Stimulated activated naive CD8-positive, alpha-beta T cell treated with anti-CD3 and anti-CD28 coated beads, Interleukin-15, Interleukin-2, amounts not matched to agents 100 U/mL and 50 U/mL, for 24 hours (primary cell): ENCODE measurements at places on chromosomes 5 and 9.
A peak's percentile ranks its signal among the peaks of the same experiment; 100 is the strongest.

DNA sequence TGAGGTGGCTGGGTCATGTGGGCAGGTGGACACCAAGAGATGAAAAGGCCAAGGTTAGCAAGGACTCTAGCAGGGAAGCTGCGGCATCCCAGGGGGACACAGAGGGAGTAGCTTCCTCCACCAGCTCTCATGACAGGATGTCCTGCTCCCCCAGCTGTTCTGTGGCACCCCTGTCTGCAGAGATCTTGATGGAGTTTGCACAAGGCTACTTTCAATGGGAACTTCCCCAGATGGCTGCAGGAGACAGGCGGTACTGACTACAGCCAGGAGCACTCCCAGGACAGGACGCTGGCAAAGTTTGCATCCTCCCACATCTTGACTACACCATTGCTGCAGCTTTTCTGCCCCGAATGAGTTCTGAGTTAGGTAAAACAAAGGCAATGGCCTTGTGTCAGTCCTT, 312.8 kb downstream of the TLE4 start:
- DNase-seq: no peak

- no peak for DNase-seq
Observed at GRCh38 chr5:58735637-58736036, 152.8 kb downstream of the RAB3C start.

DNA sequence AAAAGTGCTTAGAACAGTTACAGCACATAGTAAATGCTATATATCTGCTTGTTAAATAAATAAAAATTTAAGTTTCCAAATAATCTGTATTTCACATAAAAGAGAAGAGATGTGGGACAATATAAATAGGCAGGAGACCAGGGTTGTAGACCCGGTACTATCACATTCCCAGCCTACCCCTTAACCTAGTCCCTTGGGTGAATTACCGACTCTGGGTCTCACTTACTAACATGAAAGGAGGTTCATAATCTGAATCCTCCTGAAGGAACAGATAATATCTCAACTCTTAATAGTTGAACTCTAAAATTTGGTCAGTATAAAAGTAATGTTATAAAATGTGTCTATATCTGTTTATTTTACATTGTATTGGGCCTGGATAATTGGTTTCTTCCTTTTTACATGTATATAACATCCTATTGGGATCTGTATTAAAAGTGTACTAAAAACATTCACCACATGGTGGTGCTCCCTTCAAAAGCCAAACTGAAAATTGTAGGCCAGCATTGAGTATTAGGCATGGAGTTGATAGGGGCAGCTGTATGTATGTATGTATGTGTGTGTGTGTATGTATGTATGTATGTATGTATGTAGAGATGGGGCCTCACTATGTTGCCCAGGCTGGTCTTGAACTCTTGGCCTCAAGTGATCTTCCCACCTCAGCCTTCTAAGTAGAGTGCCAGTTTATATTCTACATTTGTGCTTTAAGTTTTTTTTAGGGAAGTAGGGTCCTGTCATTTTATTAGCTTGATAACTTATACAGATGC, 64.2 kb upstream of the ABL1 start:
- DNase-seq: no peak

DNA sequence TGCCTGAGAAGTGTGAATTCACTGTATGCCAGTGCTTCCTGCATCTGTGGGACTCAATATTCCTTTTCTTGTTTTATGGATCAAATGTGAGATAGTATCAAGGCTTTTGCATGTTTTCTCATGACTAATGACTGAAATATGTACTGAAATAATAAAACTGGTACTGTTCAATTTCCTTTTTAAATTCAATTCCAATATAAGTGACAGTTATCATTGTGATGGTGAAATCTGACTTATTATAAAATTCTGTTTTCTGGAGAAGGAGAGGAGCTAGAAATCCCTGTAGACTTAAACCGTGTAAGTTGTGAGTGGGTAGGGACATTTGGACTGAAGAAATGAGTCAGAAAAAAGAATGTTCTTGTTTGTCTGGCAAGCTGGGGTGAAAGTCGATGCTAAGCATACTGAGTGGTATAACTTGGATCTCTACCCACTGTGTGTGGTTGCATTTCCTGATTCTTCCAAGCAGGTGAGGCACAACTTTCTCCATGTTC, 245.2 kb downstream of the EFNA5 start:
- DNase-seq: no peak

- DNase-seq: no peak
Observed at GRCh38 chr5:71957292-71957898, 149.9 kb upstream of the MAP1B start.

GRCh38 chr5:157528036-157528632, 47.4 kb downstream of the ADAM19 start:
- no peak for DNase-seq

GRCh38 chr9:129282272-129282671, 104.2 kb upstream of the IER5L start:
- no peak for DNase-seq

- no peak for DNase-seq
Observed at GRCh38 chr5:38615981-38616451, 59.6 kb upstream of the LIFR start.

DNA sequence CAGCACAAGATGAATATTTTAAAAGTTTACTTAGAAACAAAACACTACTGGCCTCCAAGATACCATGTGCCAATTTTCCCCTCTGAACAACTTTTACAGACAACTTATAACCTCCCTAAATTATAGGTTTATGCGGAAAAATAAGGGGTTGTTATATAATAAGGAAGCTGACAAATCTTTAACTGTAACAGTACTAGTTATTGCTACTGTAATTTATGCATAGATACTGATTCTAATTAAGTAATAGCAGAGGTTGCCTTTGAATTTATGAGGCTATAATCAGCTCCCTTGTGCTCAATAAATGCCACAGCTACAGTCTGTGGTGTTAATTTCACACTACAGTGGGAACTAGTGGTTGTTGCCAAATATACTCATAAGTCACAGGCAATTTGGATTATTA, 291.3 kb upstream of the PCSK5 start:
- DNase-seq: no peak

DNA sequence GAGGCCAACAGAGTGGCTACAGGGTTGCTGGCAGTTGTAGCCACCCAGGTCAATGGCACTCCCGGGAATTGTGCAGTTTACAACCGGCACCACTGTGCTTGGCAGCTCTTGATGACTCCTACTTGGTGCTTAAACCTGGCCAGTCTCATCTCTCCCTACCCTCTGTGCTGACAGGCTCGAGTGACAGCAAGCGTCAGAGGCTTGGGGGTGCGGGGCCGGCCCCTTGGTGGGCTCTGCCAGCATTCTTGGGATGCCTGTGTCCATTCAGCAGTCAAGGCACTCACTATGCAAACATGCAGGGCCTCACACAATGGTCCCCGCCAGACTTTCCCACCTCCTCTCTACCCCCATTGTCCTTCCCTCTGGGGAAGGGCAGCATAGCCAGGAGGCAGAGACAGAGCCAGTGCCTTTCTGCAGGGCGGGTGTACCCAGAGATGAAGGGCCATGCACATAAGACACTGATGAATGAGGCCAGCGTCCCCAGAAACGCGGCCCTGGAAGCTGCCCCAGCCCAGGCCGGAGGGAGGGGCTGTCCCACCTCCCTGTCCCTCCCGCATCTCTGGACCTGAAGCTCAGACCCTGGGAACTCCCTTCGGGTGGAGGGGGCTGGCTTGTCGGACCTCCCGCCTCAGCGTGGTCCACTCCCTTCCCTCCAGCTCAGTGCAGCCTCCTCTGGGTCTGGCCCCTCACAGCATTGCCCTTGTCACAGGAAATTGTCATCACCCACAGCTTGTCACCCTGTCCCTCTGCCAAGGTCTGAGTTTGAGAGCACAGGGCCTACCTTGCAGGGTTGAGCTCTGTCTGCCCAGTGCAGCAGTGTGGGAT, 26.4 kb upstream of the NOTCH1 start:
- no peak for DNase-seq

GRCh38 chr5:149526845-149527590, 24.2 kb downstream of the CSNK1A1 start:
- no peak for DNase-seq

DNA sequence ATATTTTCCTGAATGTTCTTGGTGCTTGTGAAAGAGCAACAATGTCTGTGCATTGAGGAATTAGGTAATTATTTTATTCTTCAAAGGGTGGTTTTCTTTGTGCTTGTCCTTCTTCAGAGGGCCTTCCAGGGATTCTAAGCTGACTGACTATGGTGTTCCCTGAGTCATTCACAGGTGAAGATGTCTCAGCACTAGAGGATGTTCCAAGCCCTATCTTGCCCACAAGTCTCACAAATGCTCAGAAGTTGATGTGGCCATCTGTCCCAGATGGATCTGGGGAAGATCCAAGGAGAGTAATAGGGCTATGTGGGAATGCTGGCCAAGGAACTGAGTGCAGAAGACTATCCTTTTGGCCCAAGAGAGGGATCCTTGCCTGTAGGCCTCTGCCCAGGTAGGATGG, 120.9 kb downstream of the ADAMTSL1 start:
- DNase-seq: no peak

GRCh38 chr5:10355071-10355889, 1.8 kb downstream of the MARCHF6 start:
- DNase-seq: no peak

DNA sequence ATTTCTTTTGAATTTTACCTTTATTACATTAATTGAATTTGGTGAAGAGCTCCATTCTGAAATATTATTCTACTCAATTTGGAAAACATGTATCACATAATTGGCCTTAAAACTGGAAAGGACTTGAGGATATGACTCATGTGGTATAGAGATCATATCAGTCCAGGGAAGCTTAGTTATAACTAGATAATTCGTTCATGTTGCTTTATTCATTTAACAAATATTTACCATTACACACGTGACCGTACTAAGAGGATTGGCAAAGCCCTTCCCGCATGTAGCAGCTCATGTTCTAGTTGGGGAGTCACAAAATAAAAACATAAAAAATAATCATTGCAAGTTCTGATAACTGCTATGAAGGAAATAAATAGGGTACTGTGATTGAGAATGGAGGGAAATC, 1816.5 kb downstream of the MAT2B start:
- DNase-seq: no peak

- no peak for DNase-seq
Observed at GRCh38 chr5:139431706-139432105, 7.6 kb downstream of the DNAJC18 start.

DNA sequence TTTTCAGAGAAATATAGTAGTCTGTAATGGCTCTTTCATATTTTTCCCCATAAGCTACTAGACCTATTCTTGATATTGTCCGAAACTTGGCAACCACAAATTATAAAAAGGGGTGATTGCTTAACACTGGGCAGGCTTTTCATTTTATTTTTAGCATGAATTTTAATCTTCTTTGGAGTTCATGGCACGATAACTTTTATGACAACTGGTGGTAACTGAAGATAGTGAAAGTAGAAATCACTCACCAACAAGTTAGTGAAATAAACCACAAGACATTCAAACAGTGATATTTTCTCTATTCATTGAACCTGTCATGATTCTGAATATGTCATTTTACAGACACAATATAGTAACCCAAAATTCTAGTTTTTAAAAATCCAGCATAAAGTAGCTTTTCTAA, 213.9 kb downstream of the PRDM9 start:
- DNase-seq: no peak

GRCh38 chr9:117080765-117081390, 334.0 kb downstream of the ASTN2 start:
- DNase-seq: no peak

- no peak for DNase-seq
Observed at GRCh38 chr5:150175536-150175935, 9.0 kb downstream of the CDX1 start.

GRCh38 chr5:41526699-41527098, 16.3 kb upstream of the PLCXD3 start:
- DNase-seq: no peak

DNA sequence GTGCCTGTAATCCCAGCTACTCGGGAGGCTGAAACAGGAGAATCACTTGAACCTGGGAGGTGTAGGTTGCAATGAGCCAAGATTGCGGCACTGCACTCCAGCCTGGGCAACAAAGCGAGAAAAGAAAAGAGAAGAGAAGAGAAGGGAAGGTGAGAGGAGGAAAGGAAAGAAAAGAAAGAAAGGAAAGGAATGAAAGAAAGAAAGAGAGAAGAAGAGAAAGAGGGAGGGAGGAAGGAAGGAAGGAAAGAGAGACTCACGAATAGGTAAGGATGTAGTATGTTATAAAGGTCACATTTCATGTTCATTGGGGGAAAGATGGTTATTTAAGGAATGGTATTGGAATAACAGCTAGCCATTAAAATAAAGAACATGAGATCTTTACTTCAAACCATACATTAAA, 10.4 kb upstream of the ANP32B start:
- DNase-seq: no peak

GRCh38 chr9:119802621-119803020, 433.4 kb upstream of the BRINP1 start:
- DNase-seq: no peak

DNA sequence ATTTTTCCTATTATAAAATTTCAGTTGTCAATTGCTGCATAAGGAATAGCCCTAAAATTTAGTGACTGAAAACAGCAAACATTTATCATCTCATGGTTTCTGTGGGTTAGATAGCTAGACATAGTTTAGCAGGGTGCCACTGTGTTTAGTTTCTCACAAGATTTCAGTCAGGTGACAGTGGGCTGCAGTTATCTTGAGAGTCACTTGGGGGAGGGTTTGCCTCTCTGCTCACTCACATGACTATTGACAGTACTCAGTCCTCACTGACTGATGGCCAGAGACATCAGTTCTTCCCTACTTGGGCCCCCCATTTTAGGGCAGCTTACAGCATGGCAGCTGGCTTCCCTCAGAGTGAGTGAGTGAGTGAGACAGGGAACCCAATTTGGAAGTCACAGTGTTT, 42.0 kb downstream of the PBX3 start:
- DNase-seq: no peak

- DNase-seq: no peak
Observed at GRCh38 chr5:106877881-106878280, 792.9 kb downstream of the EFNA5 start.

DNA sequence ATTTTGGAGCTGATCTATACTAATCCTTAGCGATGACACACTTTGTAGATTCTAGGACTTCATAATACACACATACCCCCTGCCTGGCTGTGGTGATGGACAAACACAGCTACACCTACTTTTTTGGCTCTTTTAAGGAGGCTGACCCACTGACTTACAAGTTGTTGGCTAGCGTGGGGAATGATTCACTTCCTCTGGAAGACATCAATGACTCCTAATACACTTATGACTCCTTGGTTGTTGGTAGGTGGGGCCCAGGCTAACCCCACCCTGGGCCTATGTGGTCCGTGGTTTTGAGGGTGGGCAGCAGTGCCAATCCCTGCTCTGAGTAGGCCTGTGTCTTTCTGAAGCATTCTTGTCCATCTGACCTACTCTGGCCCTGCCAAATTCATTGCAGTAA, 144.4 kb downstream of the SLC12A2 start:
- no peak for DNase-seq

DNA sequence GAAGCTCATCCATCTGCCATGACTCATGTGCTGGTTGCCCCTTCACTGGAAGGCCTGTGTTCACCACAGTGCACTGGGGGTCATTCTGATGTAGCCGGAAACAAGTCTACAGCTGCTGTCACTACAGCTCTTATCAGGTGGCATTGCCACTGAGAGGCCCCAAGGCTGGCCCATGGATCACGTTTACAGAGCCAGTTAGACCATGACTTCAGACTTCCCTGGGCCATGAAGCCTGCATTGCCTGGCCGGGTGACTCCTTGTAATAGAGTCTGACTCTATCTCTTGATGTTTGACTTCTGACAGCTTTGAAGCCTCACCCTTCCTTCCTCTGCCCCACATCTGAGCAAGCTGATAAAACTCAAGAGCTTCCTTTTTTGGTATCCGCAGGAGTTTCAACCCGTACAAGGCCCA, 473.5 kb upstream of the DAP start:
- DNase-seq: peak; percentile 3
